ENCODE measurements at places on chromosomes 5 and 9.

DNA sequence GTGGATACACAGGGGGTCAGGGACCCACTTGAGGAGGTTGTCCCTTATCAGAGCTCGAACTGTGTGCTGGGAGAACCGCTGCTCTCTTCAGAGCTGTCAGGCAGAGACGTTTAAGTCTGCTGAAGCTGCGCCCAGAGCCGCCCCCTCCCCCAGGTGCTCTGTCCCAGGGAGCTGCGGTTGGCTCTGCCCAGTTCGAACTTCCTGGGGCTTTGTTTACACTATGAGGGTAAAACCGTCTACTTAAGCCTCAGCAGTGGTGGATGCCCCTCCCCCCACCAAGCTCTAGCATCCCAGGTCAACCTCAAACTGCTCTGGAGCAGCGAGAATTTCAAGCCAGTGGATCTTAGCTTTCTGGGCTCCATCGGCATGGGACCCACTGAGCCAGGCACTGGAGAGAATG, 15.9 kb downstream of the SRD5A1 start:
- DNase-seq, result no peak

GRCh38 chr5:175489693-175490443, 11.5 kb downstream of the SFXN1 start:
- no peak for DNase-seq

DNA sequence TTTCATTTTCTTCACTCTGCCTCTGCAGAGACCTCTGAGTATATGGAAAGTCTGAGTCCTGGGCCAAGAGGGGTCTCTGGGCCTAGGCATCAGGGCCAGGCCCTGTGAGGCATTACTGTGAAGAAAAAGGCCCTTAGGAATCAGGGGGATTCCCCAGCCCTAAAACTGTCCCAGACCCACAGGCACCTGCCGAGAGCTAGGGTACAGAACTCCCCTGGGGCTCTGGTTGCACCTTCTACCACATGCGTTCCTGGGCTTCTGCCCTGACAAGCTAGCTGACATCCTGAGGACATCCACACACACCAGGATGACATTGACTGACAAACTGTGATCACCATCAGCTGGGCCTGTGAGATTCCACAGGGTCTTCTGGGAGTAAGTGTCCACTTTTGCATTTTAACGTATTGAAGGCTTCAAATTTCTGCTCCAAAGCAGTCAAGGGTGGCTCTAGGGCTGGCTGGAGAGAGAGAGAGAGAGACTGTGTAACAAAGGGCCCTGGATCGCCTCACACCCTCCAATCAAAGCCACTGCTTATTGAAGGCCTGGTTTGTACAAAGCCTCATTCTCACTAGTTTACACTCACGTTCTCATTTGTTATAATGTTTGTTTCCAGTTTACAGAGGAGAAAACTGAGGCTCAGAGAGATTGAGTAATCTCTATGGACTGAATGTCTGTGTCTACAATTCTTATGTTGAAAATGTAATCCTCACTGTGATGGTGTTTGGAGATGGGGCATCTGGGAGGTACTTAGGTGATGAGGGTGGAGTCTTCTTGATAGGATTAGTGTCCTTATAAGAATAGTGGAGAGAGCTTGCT, 45.1 kb downstream of the TGFBI start:
- DNase-seq, result no peak

DNA sequence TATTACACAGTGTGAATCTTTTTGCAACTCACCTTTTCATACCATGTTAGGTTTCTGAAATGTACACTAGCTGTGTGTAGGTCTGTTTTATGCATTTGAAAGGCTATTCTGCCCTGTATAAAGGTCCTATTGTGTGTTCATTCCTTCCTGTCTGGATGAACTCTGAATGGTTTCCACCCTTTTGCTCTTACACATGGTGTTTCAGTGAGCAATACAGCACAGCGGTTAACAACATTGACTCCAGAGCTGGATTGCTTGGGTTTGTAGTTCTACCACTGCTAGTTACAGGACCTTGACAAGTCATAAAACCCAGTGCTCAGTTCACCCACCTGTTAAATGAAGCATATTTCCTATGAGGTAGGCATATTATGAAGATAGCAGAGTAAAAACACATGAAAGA, 331.6 kb downstream of the ADGRV1 start:
- no peak for DNase-seq

- DNase-seq, result peak; percentile 1
These were observed 2.0 kb downstream of the SEMA6A start for GRCh38 chr5:116572350-116573278.

DNA sequence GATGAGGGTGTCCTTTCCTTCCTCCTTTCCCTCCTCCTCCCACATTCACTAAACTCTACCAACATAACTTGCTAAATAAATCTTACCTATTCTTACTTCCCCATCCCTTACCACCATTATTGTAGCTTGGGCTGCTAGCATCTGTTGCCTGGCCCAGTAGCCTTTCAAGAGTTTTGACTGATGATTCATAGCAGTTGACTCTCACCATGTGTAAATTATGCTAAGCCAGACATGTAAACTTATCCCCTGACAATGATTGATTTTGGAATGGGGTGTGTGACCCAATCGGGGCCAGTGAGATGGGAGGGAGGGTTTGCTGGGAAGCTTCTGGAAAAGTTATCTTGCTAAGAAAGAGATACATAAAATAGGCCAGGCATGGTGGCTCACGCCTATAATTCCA, 161.8 kb upstream of the SPRY4 start:
- DNase-seq, result no peak

DNA sequence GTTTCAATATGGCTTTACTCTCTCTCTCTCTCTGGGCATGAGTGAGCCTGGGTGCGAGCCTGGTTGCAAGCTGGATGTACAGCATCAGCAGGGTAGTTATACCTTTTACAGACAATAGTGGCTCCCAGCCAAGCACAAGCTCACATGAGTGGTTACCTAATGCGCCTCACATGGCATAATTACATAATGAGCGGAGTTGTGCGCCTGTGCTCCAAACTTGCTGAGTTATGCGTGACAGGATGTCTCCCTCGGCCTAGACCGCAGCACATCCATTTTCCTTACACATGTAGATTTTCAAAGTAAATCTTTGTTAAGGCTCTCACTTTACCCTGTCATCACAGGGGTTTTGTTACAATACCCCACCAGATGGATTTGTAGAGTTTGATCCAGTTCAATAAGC, 233.5 kb upstream of the WWC1 start:
- no peak for DNase-seq

DNA sequence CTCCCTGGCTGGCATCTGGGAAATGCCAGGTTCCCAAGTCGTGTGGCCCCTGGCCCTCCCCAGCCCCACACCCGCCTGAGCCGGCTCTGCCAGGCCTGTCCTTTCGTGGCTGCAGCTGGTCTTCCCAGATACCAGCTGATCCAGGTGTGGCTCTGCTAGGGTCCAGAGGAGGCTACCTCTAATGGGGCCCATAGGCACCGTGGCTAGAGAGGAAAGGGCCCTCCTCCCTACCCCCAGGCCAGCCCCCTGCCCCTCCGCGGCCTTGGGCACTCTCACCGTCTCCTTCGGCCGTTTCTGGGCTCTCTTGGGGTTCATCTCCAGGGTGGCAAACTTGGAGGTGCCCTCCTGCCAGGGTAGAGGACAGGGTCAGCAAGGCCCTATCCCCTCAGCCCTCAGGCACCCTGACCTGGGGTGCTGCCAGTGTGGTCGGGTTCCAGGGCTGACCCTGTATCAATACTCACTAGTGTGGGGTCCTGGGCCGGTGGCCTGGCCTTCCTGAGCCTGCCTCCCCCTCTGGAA, 17.0 kb downstream of the RALGDS start:
- no peak for DNase-seq

- DNase-seq, result no peak
These were observed 91.9 kb upstream of the NEURL1B start for GRCh38 chr5:172548981-172549687.

GRCh38 chr5:66307647-66308241, 163.6 kb downstream of the SREK1 start:
- no peak for DNase-seq

DNA sequence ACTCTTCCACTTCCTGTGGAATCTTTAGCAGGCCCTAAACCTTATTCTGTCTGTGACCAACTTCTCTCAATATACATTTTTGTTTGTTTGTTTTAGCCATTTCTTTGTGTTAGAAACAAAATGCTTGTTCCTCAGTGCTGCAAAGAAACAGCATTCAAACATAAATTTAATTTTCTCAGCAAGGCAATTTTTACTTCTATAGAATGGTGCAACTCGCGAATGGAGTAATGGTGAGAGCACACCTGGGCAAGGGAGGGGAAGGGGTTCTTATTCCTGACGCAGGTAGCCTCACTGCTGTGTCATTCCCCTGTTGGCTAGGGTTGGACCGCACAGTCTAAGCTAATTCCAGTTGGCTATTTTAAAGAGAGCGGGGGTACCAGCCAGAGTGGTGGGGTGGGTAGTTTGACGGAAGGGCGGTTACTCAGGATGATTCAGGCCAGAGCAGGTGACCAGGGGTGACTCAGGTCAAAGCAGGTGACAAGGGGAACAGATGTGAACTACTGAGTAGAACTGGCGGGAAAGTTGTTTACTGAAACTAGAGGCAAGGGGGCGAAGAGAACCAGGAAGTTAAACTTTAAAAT, 21.4 kb downstream of the ZNF169 start:
- no peak for DNase-seq

GRCh38 chr9:112502175-112502946, 15.7 kb downstream of the KIAA1958 start:
- DNase-seq, result no peak

DNA sequence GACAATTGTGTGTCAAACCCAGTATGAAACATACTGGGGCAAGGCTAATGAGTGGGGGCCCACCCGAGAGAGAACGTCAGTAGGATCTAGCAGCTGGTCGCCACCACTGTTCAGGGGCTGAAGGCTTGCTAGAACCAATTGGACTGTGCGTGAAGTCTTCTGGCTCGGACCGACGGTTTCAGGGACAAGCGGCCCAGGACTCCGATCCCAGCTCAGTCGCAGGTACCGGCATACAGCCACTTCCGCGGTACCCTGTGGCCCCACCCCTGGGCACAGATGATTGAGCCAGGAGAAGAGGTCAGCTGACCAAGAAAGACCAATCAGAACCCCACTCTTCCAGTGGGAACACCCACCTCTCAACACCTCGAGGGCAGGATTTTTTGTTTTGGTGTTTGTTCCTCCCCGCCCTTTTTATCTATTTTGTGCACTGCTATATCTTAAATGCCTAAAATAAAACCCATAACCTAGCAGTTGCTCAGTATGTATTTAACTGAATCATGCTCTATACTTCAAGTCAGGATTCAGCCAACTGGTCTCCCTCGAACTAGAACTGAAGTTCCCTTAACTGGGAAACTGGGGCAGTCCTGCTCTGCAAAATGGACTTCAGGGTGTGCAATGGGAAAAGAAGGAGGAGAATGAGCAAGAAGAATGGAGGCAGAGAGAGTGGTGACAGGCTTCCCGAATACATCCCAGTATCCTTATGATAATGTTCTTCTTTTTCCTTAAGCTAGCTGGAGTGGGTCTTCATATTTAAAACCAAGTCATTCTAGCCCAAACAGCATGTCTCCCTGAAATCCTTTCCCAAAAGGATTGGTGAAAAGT, 21.1 kb upstream of the CPEB4 start:
- no peak for DNase-seq

GRCh38 chr9:37187713-37188439, 67.5 kb downstream of the ZCCHC7 start:
- DNase-seq, result peak; percentile 18

DNA sequence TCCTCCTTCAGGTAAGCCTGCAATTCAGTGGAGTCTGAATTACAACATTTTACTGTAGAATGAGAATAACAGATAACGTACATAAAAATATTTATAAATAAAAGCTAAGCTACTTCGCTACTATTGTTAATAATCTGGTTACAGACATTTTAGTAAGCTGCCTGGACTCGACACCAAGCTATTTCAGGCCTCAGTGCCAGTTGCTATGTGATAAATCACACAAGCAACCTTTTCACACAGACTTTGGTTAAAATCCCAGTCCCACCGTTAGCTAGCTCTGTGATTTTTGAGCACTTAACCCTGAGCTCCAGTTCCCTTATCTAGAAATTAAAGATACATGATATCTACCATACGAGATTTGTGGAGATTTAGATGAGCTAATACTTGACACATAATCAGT, 99.9 kb downstream of the RFK start:
- DNase-seq, result no peak

GRCh38 chr5:89313804-89314588, 431.0 kb upstream of the MEF2C start:
- DNase-seq, result peak; percentile 4

DNA sequence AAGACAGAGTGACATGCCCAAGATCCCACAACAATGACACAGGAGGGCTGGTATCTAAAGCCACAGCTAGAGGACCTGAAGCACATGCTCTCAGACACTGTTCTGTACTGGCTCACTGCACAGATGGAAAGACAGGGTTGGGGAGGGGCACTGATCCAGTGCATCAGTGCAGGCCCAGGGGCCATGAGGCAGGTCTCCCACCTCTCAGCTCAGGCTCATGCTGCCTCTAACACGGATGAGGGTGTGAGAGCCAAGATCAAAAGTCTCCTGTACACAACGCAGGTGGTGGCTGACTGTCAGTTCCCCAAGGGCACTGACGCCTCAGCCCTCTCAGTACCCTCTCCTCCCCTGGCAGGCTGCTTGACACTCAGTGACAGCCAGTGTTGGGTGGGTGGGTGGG, 10.9 kb downstream of the RAPGEF1 start:
- peak; percentile 72 for DNase-seq

GRCh38 chr5:432928-433791, 9.8 kb upstream of the EXOC3 start:
- no peak for DNase-seq

DNA sequence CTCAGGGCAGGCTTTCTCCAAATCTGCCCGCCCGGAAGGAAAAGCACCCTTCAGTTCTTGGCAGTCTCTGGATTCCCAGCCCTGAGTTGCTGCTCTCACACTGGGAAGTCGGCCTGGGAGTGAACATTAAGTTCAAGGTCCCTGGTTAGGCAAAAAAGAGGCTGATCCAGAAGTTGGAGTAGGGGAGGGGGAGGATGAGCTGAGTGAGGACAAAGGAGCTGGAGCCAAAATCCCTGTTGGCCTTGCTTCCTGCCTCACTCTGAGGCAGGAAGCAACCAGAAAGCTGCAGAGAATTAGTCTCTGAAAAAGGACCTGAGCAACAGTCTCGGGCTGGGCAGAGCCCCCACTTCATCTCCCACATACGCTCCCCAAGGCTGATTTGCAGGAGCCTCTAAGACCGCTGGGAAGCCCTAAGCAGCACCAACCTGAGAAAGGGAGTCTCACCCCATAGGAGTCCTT, 15.0 kb upstream of the RPS14 start:
- DNase-seq, result no peak

- DNase-seq, result no peak
These were observed 256.9 kb upstream of the TUSC1 start for GRCh38 chr9:25935188-25935587.

DNA sequence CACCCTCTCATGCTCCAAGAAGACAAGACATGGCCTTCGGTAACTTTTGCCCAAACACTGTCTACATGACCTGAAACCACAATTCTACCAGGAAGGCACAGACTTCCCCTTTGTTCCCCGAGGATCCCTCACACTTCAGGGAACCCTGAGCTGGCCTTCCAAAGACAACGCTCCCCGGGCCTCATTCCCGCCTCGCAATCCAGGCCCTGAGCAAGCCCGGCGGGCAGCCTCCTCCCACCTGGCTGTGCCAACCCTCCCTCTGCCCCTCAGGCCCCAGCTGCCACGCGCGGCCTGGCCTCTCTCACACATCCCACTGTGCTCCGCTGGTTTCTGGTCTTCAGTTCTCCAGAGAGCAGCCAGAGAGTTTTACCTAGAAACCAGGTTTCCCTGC, 7.3 kb downstream of the QSOX2 start:
- DNase-seq, result no peak

Data from stimulated activated CD4-positive, alpha-beta T cell treated with anti-CD3 and anti-CD28 coated beads, Interleukin-15, amount 100 ng/mL, for 24 hours (primary cell).